ENCODE measurements at places on chromosomes 11 and 22.

DNA sequence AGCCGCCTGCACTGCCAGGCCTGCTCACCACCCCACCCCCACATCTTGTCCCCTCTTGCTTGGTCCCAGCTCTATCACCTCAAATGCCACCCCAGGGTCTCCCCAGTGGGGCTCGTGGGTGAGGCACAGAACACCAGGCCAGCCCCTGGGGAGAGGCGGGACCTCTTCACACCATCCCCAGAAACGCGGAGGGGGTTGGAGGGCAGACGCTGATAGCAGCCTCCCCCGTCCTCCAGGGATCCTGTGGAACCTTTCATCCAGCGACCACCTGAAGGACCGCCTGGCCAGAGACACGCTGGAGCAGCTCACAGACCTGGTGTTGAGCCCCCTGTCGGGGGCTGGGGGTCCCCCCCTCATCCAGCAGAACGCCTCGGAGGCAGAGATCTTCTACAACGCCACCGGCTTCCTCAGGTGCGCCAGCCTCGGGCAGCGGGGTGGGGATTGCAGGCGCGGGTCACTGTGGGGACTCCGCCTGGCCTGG is 5.8 kb downstream of the PKP3 start:
- no peak for DNase-seq

DNA sequence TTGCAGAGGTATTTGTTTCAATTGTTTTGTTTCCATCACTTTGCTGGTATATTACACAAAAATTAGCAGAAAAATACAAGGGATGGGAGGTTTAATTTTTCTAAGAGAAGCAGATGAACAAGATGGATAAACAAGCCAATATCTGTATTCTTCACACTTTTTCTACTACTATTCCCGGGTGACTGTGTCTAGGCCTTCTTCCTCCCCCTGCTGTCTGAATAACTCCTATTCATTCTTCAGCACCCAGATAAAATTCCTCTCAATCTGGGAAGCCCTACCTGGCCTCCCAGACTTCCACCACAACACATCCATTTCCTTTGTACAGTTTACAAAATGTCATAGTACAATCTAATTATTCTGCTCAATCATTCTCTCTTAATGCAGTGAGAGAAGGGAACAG is 666.6 kb upstream of the TENM4 start:
- no peak for DNase-seq

DNA sequence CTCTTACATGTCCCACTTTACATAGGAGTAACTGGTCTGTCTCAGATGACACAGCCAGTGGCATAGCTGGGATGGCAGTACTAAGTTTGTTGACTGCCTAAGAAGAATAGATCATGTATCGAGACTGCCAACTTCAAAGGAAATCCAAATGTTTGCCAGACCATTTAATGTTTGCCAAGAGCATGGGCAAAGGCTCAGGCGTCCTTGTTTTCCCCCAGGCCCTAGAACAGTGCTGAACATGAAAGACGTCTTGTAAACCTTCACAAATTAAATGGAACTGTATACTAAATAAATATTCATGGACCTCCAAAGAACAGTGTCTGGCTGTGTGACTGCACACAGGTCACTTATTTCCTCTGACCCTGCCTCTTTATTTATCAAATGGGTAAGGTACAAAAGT is 234.7 kb upstream of the CCDC90B start:
- DNase-seq = no peak

- no peak for DNase-seq
Measured at GRCh38 chr11:68146704-68147474, 25.7 kb upstream of the CHKA start.

- DNase-seq = peak; percentile 12
Measured at GRCh38 chr11:125514336-125515101, 18.5 kb upstream of the FEZ1 start.

DNA sequence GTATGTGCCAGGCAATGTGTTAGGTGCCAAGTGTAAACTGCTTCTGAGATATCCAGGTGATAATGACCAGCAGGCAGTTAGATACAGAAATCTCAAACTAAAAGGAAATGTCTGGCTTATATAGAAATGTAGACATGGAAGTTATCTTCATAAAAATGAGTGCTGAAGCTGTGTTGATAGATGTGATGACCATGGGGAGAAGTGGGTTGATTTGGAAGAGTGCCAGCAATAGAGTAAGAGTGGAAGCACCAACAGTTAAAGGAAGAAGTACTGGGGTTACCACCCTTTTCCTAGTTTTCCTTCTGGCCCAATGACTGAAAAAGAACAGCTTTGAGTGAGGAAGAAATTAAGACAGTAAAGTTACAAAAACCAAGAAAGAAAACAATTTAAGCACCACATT is 68.5 kb downstream of the C2CD3 start:
- DNase-seq = no peak

- no peak for DNase-seq
Measured at GRCh38 chr22:42699281-42699975, 21.2 kb downstream of the A4GALT start.

- DNase-seq = no peak
Measured at GRCh38 chr22:46665151-46665695, 45.0 kb downstream of the GRAMD4 start.

Data from stimulated activated CD8-positive, alpha-beta memory T cell treated with anti-CD3 and anti-CD28 coated beads, Interleukin-2, amount 100 ng/mL, for 1 hour (primary cell).